Right lung (tissue), 10 donors: ENCODE measurements at places on chromosomes 16 and 17. TPM values are rescaled to one million over a fixed set of nuclear protein-coding genes. Genes with fewer than 3 reads are reported as not detected.

KRTAP17-1 gene
- polyA plus RNA-seq, result not detected

VAT1L gene
- 7.7 TPM for polyA plus RNA-seq

DNA sequence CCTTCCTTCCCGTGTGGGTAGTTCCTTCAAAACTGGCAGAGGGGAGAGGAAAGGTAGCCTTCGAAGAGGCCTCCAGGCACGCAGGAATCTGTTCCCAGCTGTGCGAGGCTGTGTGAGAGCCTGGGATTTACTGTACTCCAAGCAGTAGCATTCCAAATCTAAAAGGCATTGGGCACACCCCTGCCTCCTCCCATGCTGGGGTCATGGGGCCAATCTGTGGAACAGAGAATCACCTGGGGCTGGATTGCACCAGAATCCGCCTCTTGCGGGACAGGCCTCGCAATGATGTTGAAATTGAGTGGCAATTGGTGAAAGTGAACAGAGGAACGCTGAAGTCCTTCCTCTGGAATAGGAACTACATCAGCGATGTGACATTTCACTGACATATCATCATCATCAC, 72.5 kb upstream of the IRX3 start:
- no peak for DNase-seq

- no peak for DNase-seq
Observed at GRCh38 chr16:24855678-24856077, 9.9 kb downstream of the SLC5A11 start.

GRCh38 chr17:49846938-49847712, 744 bp downstream of the TAC4 start:
- no peak for DNase-seq
